Peyer's patch (tissue), 4 donors: ENCODE measurements at places on chromosomes 13 and 19. TPM values are rescaled to one million over a fixed set of nuclear protein-coding genes. Genes with fewer than 3 reads are reported as not detected.

- DNase-seq = no peak
Measured at GRCh38 chr13:114164681-114165429, 14.2 kb upstream of the CFAP97D2 start.

The PLK5 gene
- not detected for total RNA-seq

The KANK3 gene
- total RNA-seq = 3.0 TPM

GRCh38 chr13:44313674-44314073 lies 60.0 kb upstream of the SERP2 start:
- DNase-seq = no peak

GRCh38 chr19:53991224-53992113 lies at the start of gene CACNG6:
CACNG6 (plus strand) TSS chr19:53991637; CDS start chr19:53992878, 1,241 bp downstream.
- DNase-seq = no peak

DNA sequence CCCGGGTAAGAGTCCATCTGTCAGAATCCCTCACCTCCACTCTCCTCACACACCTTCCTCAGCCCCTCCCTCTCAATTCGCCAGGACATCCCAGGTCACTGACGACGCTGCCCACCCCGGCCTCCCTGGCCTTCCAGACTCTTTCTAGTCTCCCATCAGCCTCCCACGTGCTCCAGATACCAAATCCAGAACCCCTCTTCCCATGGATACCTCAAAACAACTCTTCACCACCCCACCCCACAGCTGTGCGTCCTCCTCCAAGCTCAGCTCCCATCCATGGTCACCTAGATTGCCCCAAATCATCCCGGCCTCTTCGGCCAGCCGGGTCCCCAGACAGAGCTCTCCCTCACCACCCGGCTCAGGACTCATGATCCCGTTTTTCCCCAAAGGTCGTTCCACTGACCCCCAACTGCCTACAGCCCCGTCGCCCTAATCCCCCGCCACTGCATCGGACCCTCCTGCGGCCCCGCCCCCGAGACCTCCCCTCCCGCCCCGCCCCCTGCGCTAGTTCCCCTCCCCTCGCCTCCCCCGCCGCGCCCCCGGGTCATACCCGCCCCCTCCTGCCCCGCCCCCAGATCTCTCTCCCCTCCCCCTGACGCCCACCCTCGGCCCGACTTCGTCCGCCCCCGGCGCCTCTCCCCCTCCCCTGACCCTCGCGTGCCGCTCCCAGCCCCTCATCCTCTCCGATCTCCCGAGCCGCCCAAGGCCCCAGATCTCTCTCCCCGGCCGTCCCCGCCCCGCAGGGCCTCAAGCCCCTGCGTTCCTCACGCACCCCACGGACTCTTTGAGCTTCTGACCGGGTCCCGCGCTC lies 546 bp downstream of the UBXN6 start:
- peak; percentile 65 for DNase-seq

- no peak for DNase-seq
Measured at GRCh38 chr19:43774103-43774939, 6.5 kb downstream of the KCNN4 start.

DNA sequence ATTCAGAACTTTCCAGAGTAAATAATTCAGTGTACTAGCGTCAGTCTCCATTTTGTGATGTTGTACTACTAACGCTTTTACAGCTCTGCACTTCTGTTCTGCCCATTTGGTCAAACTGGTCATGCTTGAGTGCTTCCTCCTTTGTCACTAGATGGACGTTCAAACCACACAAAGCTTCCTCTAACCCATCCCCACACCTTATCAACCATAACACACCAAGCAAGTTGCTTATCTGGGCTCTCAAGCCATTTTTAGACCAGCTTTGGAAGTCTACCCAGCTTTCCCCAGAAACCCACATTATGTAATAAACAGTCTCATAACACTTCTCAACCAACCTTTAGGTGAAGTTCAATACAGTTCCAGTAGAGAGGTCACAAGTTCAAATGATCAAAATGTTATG lies 2.3 kb upstream of the ZNF347 start:
- no peak for DNase-seq

- no peak for DNase-seq
Measured at GRCh38 chr19:38360351-38360750, 14.0 kb upstream of the PSMD8 start.

The TUBA3C gene
- total RNA-seq = not detected

- DNase-seq = no peak
Measured at GRCh38 chr19:7063764-7064418, 5.4 kb upstream of the MBD3L3 start.

The LGALS7B gene
- total RNA-seq = not detected

The METTL21C gene
- not detected for total RNA-seq

The KIR2DL1 gene
- not detected for total RNA-seq

GRCh38 chr13:100490692-100491091 lies 97.9 kb downstream of the GGACT start:
- DNase-seq = no peak

The TNPO2 gene
- total RNA-seq = 131 TPM

- no peak for DNase-seq
Measured at GRCh38 chr13:28373810-28374209, 121.1 kb downstream of the FLT1 start.

GRCh38 chr13:90926459-90926858 lies 421.0 kb upstream of the MIR17HG start:
- DNase-seq = no peak

GRCh38 chr13:48055712-48056111 lies 18.2 kb downstream of the NUDT15 start:
- no peak for DNase-seq

The ZNF419 gene
- total RNA-seq = 16.7 TPM

The OVOL3 gene
- total RNA-seq = not detected

The PCDH8 gene
- total RNA-seq = not detected

GRCh38 chr19:31214086-31214485 lies 135.2 kb downstream of the TSHZ3 start:
- DNase-seq = peak; percentile 51

The NBEA gene
- 3.2 TPM for total RNA-seq

The SKA3 gene
- 1.2 TPM for total RNA-seq

GRCh38 chr13:37618554-37618953 lies 20.0 kb upstream of the POSTN start:
- DNase-seq = no peak

- no peak for DNase-seq
Measured at GRCh38 chr13:95620030-95620824, 24.3 kb downstream of the DZIP1 start.

DNA sequence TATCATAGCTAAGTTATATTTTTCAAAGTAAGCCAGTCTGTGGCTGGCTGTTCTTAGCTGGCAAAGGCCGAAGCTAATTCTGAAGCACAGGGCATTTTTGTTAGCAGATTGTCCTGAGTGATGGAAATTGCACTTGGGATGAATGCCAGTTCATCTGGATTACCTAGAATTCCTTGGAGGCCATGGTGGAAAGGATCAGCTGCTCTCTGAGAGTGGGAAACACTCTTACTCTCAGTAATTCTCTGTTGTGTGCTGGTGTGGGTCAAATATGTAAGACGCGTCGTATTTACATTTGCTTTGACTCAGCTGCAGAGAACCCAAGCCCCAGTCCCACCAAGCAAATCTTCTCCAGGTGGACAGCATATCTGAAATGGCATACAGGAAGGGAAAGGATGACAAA lies 60.7 kb upstream of the C1QTNF9B start:
- DNase-seq = no peak

- no peak for DNase-seq
Measured at GRCh38 chr13:107680115-107680514, 535.2 kb downstream of the LIG4 start.

- DNase-seq = no peak
Measured at GRCh38 chr13:101915331-101915730, 462.9 kb downstream of the ITGBL1 start.

The HIPK4 gene
- not detected for total RNA-seq

The ATP8A2 gene
- total RNA-seq = 11.6 TPM

DNA sequence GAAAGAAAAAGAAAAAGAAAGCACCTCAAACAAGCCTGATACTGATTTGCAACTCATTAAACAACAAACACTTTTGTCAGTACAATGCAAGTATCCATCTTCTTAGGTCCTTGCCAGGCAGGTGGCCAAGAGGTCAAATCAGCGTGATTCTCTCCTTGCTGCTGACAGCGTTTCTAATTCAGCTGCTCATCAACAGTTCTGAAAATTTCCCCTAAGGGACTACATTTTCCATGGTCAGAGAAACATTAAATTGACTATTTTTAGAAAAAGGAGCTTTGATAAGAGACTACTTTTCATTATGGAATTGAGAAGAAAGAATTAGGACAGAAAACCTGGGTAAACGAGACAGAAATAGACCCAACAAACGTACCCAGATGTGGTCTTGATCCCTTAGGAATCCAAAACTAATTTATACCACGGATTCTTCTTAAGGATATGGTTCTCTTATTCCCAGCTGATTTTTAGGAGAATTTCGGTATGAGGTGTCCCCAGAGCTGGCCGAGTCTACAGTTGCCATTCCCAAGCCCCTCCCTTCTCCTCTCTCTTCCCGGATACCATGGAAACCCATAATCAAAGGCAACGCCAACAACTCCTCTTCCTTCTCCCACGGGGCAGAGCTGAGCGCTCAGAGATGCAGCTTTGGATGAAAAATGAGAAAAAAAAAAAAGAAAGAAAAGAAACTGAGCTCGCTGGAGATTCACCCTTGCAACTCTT lies 29.5 kb upstream of the CEBPG start:
- no peak for DNase-seq

DNA sequence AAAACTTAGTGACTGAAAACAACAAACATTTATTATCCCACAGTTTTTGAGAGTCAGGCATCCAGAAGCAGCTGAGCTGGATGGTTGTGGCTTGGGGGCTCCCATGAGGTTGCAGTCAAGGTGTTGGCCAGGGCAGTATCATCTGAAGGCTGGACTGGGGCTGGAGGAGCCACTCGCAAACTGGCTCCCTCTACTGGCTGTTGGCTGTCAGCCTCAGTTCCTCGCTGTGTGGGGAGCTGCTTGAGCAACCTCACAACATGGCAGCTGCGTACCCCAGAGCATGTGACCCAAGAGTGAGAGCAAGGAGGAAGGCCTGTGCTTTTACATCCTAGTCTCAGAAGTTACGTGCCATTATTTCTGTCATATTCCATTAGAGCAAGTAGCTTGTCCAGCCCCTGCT lies 9.7 kb downstream of the YJU2 start:
- no peak for DNase-seq

The KCNN4 gene
- total RNA-seq = 5.1 TPM

The DCT gene
- not detected for total RNA-seq

- DNase-seq = no peak
Measured at GRCh38 chr19:10701955-10702525, 801 bp downstream of the QTRT1 start.

DNA sequence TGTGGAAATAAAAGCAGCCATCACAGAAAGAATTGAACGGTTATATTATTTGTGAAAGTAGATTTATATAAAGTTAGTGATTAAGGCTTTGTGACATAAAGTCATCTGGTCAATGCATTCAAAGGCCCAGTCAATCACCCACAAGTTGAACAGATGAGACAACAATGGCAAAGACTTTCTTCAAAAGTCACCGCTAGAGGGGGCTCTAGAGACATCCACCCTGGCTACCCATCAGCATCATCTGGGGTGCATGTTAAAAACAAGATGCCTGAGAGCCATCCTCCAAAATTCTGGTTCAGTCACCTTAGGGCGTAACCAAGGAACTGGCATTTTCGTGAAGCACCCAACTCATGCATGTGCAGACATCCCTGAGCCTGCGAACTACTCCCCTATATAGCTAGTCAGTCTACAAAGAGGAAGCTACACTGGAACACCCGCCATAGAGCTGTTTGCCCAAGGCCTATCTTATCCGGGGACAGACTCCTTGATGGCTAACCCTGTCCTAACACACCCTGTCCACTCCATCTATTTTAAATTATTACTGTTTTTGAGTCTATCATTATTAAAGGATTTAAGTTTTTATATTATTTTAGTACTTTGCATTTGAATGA lies 970.5 kb downstream of the UQCRFS1 start:
- no peak for DNase-seq

DNA sequence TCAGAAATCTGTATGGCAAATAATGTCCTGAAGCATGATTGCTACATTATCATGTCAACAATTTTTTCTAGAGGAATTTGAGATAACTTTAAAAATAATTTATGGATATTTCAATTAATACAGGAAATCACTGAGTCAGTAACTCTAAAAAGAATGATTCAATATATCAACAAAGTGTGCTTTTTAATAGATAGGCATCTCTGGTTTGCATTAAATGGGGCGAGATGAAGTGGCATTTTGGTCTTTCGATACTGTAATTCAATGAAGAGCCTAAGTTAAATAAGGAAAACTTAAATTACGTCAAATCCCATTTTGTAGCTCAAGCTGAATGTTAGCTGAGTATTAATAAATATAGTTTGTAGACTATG lies 342.8 kb downstream of the DACH1 start:
- no peak for DNase-seq

- DNase-seq = no peak
Measured at GRCh38 chr19:42109896-42110295, 22.4 kb downstream of the POU2F2 start.

The HSD17B14 gene
- total RNA-seq = not detected

The SLC1A6 gene
- total RNA-seq = not detected

The IL12RB1 gene
- total RNA-seq = 2.5 TPM

GRCh38 chr19:57800696-57801095 lies 14.0 kb downstream of the ZNF552 start:
- no peak for DNase-seq

- DNase-seq = no peak
Measured at GRCh38 chr13:43648733-43649132, 138.0 kb downstream of the ENOX1 start.

DNA sequence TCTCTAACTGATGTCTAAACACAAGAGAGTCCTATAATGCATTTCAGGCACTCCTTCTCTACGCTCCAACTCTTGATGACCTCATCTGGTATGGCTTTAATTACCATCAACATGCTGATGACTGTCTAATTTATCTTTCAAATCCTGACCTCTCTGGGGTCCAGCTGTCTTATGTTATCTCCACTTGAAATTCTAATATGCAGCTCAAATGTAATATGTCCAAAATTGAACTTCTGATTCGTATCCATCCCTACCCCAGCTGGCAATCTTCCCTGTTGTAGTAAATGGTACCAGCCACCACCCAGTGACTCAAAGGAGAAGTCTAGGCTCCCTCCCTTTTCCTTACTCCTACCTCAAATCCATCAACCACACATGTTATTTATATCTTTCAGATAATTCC lies 288.0 kb upstream of the SLC10A2 start:
- no peak for DNase-seq

- no peak for DNase-seq
Measured at GRCh38 chr13:86000546-86000945, 201.3 kb upstream of the SLITRK6 start.

DNA sequence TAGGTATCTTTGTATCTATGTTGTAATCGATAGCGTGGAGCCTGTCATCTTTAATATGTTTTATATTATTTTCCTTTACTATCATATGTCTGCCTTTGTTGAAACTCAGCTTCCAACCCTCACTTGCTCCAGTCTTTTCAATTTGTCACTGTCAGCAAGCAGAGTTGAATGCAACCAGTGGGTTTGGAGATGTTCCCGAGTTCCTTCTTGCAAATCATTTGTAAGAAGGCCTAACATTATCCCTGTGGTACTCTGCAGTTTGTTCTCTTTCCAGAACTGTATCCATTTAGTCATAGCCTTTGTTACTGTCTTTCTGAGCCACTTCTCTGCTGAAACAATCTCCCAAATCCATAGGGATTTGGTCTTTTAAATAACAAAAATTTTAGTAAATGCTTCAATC lies 41.8 kb downstream of the RNASEH2B start:
- no peak for DNase-seq
